ENCODE measurements at places on chromosomes 1 and 21. TPM values are rescaled to one million over a fixed set of nuclear protein-coding genes. Genes with fewer than 3 reads are reported as not detected.

GRCh38 chr1:107782217-107782845 is 182.6 kb downstream of the VAV3 start:
- DNase-seq = peak; percentile 26

DNA sequence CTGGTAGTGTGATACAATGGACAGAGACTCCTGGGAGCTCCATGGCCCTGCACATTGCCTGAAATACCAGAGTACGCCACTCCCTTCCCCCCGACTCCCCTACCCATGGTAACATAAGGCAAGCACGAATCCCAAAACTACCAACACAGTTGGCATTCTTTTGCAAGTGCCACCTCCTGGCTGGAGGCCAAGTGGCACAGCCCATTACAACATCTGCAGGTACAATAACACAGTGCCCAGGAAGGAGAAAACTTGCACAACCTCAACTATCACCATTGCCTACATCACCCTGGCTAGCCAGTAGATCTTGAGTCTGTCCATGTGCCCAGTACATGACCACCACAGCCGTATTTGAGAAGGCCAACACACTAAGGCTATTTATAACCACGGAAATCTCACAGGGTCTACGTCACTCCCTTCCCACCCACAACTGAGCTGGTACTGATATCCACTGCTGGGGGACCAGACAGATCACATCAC is 11.7 kb downstream of the ADAMTS1 start:
- DNase-seq = no peak

DNA sequence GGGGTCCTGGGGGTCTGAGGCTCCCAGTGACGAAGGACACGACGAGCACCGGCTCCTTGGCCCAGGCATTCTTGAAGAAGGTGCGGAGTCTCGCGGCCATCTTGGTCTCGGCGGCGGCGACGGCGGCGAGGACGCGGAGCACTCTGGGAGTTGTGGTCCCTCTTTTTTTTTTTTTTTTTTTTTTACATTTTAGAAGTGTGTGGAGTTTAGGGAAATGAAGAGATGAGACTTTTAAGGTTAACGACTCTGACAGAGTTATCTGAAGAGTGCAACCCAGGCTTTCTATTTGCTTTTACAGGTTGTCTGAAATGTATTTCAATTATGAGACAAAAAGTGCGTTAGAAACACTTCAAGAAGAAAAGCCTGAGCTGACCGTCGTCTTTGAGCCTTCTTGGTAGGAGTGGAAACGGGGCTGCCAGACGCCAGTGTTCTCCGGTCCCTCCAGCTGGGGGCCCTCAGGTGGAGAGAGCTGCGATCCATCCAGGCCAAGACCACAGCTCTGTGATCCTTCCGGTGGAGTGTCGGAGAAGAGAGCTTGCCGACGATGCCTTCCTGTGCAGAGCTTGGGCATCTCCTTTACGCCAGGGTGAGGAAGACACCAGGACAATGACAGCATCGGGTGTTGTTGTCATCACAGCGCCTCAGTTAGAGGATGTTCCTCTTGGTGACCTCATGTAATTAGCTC is 9.7 kb downstream of the OR2B11 start:
- DNase-seq = peak; percentile 31

DNA sequence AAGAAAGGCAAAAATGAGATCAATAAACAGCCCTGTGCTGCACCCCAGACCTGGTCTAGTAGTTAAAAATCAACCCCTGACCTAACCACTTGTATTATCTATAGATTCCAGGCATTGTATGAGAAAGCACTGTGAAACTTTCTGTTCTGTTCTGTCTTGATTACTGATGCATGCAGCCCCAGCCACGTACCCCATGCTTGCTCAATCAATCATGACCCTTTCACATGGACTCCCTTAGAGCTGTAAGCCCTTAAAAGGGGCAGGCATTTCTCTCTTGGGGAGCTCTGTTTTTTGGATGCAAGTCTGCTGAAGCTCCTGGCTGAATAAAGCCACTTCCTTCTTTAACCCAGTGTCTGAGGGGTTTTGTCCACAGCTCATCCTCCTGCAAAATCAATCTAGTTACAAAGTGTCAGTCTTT is 24.2 kb upstream of the CD34 start:
- DNase-seq = no peak

DNA sequence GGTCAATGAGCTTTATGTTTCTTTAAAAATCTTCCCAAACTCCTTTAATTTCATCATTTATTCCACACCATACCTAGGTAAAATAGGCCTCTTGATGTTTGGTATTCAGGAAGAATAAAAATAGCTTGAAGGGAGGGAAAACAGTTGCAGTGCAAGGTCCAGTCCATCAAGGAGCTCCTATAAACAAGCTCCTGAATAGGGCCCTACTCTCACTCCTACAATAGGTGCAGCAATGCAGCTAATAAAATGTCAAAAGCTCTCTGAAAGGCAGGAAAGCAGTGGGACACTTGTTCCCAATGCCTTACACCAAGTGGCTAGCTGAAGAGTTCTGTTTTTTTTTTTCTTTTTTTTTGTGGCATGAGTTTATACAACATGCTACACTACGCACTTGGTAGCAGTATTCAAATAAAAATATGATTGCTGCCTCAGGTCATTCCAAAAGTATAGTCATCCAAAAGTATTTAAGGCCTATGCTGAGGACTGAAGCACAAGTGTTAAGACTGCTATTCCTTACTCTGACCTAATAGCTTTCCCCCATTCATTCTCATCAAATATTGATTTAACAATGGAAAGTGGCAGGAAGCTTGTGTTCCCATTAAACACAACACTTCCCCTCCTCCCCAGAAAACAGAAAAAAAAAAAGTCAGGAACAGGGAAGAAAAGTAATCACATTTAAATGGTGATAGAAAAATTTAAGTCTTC is 9.8 kb downstream of the TEX38 start:
- DNase-seq = no peak

DNA sequence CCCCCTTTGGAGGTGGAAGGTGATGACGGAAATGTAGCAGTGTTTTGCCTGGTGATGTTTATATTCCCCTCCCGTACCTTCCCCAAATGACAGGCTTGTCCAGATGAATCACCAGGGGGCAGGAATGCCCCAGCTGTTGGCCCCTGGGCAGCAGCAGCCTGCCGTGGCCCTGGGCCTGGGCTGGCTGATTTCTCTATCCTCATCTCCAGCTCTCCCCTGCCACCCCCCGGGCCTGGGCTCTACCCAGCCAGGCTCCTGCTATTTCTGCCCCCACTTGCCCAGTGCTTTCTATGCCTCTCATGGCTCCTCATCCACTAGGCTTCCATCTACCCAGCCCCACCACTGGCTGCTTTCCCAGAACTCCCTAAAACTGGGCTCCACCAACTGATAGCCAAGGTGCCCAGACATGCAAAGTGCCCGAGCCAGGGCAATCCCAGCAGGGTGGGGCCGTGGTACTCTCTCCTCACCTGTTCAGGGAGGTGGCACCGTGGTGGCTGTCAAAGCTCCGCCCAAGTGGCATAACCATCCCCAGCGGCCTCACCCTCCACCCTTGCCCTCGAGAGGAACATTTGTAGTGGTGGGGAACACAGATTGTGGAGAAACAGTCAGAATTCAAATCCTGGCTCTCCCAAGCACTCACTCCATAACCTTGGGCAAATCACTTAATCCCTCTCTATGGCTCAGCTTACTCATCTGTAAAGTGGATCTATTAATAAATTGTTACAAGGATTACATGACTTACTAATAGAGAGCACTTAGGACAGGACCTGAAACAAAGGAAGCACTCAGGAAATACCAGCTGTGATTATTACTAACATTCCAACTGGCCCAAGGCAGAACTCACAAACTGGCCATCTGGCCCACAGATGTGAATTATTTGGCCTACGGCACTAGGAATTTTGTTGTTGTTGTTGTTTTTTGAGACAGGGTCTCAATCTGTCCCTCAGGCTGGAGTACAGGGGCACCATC is 12.8 kb upstream of the ECE1 start:
- peak; percentile 76 for DNase-seq

DNA sequence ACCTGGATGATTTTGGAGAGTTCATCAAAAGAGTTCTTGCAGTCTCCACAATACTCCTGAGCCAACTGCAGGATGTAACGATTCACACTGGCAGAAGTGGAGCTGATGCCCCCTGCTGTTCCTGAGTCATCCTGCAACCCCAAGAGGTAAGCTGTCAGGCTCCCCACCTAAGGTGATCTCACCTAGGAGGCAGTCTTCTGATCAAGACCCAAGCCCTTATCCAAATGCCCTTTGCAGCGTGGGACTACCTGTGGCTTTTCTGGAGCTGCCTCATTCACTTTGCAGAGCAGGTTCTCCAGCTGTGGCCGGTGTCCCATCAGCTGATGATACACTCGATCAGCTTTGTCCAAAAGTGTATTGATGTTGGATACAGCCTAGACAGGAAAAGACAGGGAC is 96.4 kb downstream of the UBR4 start:
- peak; percentile 50 for DNase-seq

GRCh38 chr1:180247061-180247460 is 17.0 kb downstream of the LHX4 start:
- peak; percentile 41 for DNase-seq

DNA sequence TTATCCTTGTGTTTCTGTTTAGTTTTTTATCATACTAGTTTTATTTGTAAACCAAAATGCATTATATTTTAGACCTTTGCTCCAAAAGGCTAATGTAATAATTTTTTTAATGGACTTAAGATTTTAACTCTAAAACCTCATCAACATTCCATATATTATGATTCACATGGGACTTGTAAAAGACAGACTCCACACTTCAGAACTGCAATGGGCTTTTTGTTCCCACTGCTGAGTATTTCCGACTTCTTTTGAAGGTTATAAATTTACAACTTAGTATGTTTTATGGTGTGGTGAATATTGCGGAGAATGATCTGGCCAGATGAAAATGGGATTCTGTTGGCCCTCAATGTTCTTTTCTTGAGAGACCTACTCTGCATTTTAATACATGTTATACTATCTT is 678.5 kb downstream of the USP25 start:
- DNase-seq = no peak

DNA sequence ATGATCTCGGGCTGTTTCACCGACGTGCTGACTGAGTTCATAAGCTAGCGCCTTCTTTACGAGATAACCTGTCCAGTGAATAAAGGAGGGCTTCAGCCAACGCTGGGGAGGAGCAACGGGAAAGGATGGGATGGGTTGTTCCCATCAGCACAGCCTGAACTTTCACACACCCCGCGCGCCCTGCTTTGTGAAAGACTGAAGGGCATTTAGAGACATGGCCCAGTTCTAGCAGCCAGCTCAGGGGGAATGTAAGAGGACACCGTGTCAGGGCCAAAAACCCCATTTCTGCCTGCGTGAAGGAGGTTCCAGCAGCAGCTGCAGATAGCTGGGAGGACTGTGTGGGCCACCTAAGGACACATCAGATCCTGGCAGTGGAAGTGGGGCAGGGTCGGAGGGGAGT is 255.1 kb upstream of the RAB4A start:
- DNase-seq = no peak

- no peak for DNase-seq
Measured at GRCh38 chr1:34009340-34009985, 145.6 kb downstream of the HMGB4 start.

- DNase-seq = no peak
Measured at GRCh38 chr1:207430602-207431001, 23.5 kb upstream of the CR2 start.

DNA sequence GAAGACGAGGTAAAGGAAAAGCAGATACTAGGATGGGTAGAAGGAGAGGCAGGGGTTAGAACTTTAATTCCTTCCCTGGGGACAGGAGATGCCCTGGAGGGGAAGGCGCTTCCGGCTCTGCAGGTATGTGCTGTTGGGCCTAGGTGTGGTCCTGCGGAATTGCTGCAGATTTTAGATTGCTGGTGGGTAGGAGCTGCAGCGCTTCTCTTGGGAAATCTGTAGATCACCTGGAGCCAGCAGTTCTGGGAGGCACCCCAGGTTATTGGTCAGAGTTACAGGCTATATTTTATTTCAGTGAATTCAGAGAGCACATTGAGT is 1.1 kb downstream of the MGST3 start:
- no peak for DNase-seq

GRCh38 chr1:228307218-228308023 is 99.2 kb downstream of the TRIM11 start:
- no peak for DNase-seq

DNA sequence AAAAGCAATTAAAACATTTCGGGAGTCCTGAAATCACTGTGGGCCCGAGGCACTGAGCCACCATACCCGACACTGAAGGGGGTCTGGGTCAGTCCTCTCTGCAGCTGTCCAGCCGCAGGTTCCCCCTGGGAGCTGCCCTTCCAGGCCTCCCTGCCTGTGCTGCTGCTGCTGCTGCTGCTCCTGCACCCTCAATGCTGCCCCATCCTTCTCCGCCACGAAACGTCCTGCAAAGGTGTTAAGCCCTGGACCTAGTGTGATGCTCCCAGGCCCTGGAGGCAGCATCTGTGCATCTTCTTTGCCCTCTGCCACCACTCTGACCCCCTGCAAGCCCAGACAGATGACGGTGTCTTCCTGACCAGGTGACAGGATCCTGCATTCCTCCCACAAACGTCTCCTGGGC is 513.3 kb downstream of the NPHP4 start:
- DNase-seq = no peak

GRCh38 chr1:247332215-247332622 is 552 bp upstream of the ZNF496 start:
- DNase-seq = peak; percentile 40

DNA sequence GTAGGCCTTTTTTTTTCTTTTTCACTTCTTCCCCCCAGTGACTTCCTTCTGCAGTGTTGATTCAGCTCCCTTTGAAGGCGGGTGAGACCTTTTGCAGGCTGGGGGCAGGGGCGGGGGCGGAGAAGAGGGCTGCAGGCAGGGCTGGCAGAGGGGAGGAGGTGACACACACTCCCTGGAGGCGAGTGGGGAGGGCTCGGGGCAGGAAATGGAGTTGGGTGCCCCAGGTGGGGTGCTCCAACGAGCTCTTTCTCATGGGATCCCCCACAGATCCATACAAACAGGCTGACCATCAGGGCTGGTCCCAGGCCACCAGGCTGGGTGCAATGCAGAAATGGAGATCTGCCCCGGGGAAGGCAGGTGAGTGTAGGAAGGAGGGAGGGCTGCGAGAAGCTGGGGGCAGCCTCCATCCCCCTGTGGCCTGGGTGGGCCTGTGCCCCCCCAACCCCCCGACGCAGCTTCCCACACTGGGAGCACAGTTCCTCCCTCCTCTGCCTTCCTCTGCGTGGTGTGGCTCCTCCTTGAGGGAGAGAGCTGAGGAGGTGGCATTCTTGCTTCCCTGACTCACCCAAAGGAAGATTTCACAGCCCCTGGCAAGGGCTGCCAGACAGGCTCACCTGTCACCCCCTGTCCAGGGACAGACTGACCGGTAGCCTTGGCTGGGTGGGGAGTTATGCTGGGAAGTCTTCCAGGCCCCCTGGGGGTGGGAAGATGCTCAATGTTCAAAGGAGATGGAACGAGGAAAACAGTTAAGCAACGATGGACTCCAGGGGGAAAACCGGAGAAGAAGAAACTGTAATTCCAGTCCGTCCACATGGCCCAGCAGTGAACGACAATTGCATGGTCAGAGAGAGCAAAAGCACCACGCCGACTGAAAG is 7.1 kb upstream of the ITGB2 start:
- peak; percentile 89 for DNase-seq

Gene OLIG2
- total RNA-seq = not detected

Gene CFAP107
- total RNA-seq = not detected

Gene PCP4L1
- not detected for total RNA-seq

Gene TADA1
- total RNA-seq = 8.6 TPM

Gene DTL
- total RNA-seq = 24.6 TPM

Gene SELL
- not detected for total RNA-seq

Gene TCP10L
- total RNA-seq = under 0.01 TPM

Gene FCRL5
- not detected for total RNA-seq
